Activated naive CD8-positive, alpha-beta T cell treated with anti-CD3 and anti-CD28 coated beads, Interleukin-2, amount 50 U/mL, for 16 hours (primary cell): ENCODE measurements at places on chromosomes 11 and 22.

DNA sequence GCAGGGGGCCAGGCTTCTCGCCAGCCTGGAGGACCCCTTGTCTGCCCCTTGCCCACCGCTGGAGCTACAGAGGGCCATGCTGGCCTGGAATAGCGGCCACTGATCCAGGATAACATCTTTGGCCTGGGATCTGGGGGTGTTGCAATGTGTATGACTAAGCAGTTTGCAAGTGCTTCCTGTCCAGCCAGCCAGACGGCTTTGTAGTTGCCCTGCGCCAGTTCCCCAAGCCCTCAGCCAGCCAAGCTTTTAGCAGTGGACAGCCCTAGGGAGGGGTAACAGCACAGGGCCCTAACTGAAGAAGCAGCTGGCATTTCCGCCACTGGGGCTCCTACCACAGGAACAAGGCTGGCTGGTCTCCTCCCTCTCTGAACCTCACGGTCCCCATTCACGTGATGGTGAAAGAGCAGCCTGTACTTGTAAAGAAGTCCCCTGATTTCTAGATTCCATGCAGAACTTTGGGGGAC lies 32.1 kb downstream of the UQCR10 start:
- no peak for DNase-seq

- no peak for DNase-seq
Measured at GRCh38 chr11:72627594-72628281, 46.5 kb downstream of the PDE2A start.

- no peak for DNase-seq
Measured at GRCh38 chr11:118842369-118842768, 41.3 kb upstream of the CXCR5 start.

GRCh38 chr22:38566726-38567504 lies 3.1 kb downstream of the DMC1 start:
- no peak for DNase-seq

DNA sequence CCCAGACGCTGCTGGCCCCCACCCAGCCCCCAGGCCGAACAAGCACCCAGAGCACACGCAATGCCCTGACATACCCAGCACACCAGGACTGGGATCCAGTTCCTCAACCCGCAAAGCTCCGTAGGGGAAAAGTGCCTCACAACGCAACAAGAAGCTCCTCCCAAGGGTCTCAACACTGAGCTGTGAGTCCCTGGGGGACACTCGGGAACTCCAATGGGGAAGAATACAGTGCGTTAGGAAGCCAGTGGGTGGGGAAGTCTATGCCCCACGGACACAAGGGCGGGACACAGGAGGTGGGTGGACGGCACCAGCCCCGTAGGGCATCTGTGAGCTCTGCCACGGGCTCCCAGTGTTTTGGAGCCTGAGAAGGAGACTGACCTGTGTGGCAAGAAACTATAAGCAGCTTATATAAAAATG lies 1.6 kb downstream of the DEAF1 start:
- no peak for DNase-seq

- DNase-seq = no peak
Measured at GRCh38 chr11:203945-204586, 3.1 kb downstream of the BET1L start.

DNA sequence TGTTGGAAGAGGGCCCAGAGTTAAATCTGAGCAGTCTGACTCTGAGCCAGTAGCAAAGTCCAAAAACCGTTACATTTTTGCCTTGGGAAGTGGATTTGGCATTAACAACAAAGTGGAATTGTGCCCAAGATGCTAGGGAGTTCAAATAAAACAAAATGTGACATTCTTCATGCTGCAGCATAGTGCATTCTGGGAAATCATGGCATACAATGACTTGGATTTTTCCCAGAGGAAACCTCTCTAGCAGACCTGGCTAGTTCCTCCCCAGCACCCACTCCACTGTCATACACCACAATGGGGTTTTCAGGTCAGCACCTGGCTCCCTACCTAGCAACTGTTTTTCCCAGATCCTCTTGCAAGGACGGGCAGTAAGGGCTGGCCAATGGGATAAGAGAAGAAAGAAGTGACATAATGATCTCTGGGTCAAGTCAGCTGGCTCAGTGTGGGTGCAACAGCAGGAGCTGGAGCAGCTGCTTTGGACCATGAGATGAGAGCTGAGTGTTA lies 24.8 kb upstream of the CYB5R3 start:
- DNase-seq = no peak

DNA sequence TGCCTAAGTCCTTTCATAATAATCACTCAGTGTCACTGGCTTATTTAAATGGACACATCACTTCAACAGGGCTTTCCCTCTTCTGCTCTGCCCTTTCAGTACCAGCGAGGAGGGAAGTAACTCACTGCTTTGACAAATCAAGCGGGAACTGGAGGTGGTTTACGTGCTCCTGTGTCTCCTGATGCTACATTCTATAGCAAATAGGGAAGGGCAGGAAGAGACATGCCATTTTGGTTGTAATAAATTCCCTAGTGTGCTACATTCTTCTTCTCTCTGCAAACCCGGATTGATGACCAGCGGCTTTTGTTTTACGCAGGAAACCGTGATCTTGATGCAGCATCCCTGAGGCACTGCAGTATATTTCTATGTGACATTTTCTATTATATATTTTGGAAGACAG lies 371.1 kb upstream of the SYN3 start:
- no peak for DNase-seq

DNA sequence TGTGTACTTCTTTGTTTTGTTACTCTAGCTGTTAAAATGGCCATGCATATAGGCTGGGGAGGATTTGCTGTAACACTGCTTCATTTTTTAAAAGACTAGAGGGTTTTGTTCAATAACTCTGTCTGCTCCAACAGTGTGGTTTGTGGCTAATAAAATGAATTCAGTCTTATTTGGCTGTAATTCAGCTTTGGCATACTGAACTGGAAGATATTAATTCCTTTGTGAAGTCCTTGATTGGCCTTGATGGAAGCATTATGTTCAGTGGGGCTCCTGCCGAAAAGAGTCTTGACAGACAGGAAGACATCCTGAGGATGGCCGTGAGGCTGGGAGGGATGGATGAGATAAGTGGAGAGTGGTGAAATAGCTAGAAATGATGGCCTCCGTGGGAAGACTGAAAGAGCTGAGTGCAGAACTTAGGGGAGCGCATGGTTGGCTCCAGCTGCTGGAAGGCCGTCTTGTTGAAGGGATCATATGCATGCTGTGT lies 44.8 kb upstream of the MYO18B start:
- no peak for DNase-seq

- DNase-seq = no peak
Measured at GRCh38 chr11:125345421-125346178, 150.5 kb downstream of the FEZ1 start.

GRCh38 chr11:15266999-15267398 lies 152.3 kb downstream of the INSC start:
- no peak for DNase-seq

- no peak for DNase-seq
Measured at GRCh38 chr11:79219186-79220045, 221.4 kb downstream of the TENM4 start.

GRCh38 chr11:130068986-130069658 lies 572 bp upstream of the APLP2 start:
- DNase-seq = no peak

GRCh38 chr11:92251980-92252379 lies 27.4 kb downstream of the FAT3 start:
- no peak for DNase-seq

DNA sequence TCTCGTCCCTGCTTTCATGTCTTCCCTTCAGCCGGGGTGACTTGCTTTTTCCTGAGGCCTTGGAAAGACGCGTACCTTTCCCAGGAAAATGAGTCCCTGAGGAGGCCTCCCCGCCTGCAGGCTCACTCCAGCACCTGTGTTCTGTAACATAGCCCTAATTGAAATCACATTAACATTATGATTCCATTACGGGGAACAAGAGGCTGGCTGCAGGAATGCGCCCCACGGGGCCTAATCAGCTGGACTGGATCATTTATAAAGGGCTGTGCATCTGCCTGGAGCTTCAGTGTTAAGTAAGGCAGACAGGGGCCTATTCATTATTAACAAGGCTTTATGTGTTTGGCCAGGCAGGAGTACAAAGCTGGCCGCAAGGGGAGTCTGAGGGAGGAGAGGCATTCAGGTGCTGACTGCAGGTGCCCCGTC lies 41.9 kb upstream of the TSPAN18 start:
- no peak for DNase-seq

DNA sequence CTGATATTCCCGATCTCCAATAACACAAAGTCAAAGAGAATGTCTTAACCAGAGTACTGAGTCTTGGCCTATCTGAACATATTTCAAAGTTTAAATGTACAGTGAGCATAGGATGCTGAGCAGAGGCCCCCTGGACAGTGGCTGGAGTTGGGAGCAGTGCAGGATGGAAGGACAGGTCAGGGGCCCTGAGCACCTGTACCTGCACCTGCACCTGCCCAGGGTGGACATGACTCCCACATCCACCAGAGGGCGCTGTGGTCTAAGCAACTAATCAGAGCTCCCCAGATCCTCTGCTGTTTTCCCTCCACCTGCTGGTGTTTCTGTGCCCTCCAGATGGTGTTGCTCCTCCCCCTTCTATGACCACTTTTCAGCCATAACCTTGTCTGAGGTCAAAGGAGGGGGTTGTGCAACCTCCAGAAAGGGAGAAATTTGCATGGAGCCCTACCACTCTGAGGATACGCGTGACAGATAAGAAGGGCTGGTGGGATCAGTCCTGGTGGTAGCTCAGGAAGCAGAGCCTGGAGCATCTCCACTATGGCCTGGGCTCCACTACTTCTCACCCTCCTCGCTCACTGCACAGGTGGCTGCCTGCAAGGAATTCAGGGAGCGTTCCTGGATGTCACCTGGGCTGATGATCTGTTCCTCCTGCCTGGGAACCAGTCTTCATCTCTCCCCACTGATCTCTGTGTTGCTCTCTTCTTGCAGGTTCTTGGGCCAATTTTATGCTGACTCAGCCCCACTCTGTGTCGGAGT lies 49.1 kb upstream of the VPREB1 start:
- DNase-seq = peak; percentile 62

- no peak for DNase-seq
Measured at GRCh38 chr11:63837739-63838138, 1.2 kb upstream of the MARK2 start.

GRCh38 chr22:44108076-44108475 lies 72.6 kb upstream of the PARVG start:
- no peak for DNase-seq
